IMR-90 (cell line): ENCODE measurements at places on chromosomes 4 and X. TPM values are rescaled to one million over a fixed set of nuclear protein-coding genes. Genes with fewer than 3 reads are reported as not detected.

GRCh38 chr4:6603128-6603527, 28.1 kb downstream of the MAN2B2 start:
- no peak for DNase-seq

DNA sequence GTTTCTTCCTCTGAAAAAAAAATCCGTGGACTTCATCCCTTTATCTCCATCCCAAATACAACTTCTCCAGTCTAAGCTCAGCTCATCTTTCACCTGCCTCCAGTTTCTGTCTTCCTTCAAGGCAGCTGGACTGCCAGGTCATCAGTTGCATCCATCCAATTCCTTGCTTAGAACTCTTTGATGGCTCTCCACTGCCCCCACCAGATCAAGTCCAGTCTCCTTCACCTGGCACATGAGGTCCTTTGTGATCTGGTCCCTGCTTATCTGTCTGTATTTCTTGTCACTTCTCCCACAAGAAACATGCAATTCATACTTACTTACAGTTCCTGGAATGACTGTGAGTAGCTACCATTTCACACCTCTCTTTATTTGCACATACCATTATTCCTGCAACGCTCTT, 33.8 kb downstream of the OTUD6A start:
- DNase-seq: peak; percentile 25

- DNase-seq: no peak
Observed at GRCh38 chr4:16461362-16461761, 235.1 kb upstream of the TAPT1 start.

GRCh38 chr4:98068495-98068894, 74.8 kb downstream of the STPG2 start:
- DNase-seq: no peak

DNA sequence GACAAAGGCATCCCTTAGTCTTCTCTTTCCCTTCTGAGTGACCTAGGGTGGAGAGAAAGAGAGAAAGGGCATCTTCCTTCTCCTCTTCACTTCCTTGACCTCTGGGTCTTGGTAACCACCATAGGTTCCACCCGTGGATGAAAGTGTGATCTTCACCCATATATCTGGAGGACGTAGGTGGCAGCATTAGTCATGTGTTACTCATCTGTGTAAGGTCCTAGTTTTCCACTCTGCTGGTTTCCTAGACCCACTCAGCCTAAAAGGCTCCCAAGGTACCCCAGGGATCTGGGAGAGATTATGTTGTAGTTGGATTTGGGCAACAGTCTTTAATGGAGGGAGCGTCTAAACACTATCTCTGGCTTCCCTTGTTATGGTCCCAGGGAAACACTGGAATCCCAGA, 45.5 kb upstream of the RAB9B start:
- no peak for DNase-seq

GRCh38 chrX:111761578-111762135, 80.7 kb downstream of the ALG13 start:
- DNase-seq: no peak

DNA sequence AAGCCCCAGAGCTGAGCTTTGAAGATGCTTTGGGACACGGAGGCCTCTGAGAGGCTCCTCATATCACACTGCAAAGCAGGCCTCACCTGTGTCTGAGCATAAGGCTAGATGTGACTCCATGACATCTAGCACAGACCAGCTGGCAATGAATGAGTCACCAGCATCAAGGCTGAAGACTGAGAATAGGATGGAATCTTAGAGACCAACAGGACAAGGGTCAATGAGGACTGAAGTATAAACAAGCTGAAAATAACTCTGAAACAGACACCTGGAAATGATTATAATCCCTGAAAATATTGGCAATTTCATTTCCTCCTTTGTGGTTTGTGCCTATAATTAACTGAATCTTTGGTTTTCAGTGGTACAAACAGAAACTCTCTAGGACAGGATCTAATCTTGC, 87.1 kb upstream of the PRPS1 start:
- peak; percentile 52 for DNase-seq

DNA sequence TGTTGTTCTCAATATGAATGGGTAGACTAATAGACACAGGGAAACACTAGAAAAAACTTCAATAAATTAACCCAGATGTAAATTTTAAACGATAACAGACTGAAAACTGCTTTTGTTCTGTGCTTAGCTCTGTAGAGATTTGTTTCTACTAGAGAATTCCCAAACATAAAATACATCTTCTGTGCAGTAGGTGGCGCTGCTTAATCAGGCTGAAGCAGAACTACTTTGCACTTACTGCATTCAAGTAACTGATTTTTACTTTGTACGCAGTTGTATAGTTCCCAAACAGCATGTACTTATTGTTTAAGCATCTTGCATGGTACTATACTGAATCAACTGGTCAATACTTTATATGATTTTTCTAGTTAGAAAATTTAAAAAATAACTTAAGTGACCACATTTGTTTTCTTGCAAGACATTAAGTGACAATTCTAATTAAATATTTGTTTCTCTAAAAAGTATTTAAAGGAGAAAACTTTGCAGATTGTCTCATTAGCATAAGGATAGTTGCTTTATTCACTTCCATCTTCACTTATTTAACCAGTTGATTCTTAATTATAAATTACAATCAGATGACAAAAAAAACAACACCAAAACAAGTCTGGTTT, 490.6 kb downstream of the IL15 start:
- DNase-seq: peak; percentile 80

GRCh38 chrX:96835660-96836289, 47.9 kb upstream of the RPA4 start:
- no peak for DNase-seq

- no peak for DNase-seq
Observed at GRCh38 chr4:140450352-140450751, 22.9 kb upstream of the CLGN start.

GRCh38 chrX:26651755-26652154, 435.8 kb downstream of the MAGEB5 start:
- DNase-seq: no peak

- DNase-seq: no peak
Observed at GRCh38 chr4:179441596-179441995, 1999.4 kb upstream of the AGA start.

- DNase-seq: no peak
Observed at GRCh38 chr4:172686021-172686420, 482.6 kb upstream of the GALNT7 start.

- DNase-seq: no peak
Observed at GRCh38 chrX:133513123-133513522, 97.8 kb upstream of the GPC4 start.

DNA sequence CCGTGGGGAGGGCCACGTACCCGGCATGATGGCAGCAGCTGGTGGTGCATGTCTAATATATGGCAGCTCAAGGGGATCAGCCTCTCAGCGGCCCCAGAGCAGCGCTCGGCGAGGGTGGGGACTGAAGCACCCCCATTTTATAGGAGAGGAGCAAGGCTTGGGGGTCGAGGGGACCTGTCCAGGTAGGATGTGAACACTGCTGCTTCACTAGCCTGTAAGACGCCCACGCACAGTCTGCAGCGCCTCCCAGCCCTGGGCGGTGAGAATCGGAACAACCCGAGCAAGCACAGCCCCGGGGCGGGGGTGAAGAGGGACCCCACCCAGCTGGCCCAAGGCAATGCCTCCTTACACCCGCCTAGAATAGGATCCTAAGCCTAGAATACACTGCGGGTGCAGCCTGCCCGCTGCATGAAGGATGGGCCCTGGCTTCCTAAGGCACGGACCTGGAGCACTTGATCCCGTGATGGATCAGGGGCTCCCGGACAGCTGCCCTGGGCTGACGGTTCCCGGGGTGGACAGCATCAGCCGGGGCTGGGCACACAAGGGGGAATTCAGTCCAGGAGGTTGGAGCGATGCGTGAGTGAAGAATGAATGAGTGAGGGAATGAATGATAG, 17.6 kb downstream of the ADRA2C start:
- DNase-seq: no peak

DNA sequence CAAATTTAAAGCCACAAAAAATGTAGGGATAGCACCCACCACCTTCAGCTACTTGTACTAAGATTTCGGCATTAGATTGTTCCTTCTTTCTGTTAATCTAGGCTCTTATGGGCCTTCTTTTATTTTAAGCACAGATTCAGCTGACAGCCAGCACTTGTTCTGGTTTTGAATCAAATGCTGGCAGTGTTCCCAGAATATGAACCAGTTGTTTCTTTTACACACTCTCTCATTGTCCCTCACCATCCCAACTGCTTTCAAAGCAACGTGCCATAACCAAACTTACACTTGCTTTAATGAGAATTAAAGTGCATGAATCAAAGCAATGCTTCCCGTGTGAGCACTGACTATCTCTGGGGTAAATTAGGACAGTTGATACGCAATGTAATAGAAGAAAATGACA, 744.5 kb upstream of the FAM241A start:
- peak; percentile 81 for DNase-seq

DNA sequence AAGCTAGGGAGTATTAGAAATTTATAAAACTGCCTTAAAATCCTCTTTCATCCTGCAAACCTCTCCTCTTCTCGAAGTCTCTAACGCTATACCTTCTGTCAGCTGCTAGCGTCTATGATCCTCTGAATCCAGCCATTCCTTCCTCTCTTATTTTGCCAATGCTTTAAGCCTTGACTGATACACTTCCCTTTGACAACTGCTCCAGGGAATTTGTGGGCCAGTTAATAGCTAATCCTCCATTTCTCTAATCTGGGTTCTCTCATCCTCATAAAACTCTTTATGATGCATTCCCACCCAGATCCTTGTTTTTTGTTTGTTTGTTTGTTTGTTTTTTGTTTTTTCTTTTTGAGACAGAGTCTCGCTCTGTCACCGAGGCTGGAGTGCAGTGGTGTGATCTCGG, 293.6 kb upstream of the PUDP start:
- no peak for DNase-seq

DNA sequence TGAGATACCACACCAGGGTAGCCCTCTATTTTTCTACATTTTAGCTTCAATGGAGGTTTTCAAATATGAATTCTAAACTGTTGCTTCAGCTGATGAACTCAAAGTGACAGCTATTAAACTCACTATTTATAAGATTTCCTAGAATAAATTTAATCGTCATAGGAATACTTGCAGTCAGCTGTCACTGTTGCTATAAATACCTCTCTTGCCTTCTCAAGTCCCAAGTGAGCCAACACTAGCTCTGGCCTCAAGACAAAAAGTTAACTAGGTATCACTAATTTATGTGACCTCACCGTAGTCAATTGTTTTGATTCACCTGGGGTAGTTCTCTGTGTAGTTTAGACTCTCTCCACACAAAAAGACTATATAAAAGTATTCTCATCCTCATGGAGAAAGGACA, 34.3 kb upstream of the PROM1 start:
- no peak for DNase-seq

- peak; percentile 6 for DNase-seq
Observed at GRCh38 chr4:64584981-64585557, 175.8 kb upstream of the TECRL start.

GRCh38 chr4:113878668-113879067, 100.8 kb downstream of the ARSJ start:
- DNase-seq: peak; percentile 57

DNA sequence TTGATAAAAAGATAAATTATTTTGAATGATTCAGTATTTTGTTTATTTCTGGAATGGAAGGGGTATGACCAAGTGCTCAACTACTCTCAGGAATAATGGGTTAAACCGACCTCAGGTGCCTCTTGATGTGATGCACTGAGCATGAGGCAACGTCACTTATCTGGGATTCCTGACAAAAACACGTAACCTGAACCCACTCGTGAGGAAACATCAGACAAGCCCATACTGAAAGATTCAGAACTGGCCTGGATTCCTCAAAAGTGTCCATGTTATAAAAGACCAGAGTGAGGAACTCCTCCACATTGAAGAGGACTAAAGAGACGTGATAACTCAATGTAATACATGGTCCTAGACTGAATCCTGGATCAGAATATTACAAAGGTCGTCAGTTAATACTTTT, 144.0 kb downstream of the FNIP2 start:
- DNase-seq: peak; percentile 81

GRCh38 chr4:165190591-165191347, 16.6 kb upstream of the KLHL2 start:
- DNase-seq: no peak

DNA sequence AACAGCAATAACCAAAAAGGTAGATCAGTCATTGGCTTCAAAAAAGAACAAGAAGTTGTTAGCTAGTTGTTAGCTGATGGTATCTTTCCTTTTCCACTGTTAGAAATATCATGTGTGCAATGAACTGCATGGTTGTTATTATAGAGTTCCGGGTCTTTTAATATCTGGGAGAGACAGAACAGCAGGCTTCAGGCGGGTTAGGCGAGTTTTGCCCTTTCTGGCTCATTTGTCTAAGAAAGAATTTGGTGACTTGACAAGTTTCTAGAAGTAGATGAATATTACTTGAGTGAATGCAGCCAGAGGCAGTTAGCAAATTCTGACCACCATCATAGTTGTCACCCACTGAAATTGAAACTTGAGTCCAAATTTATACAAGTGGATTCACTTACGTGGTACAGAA, 88.9 kb upstream of the MID1 start:
- DNase-seq: no peak

DNA sequence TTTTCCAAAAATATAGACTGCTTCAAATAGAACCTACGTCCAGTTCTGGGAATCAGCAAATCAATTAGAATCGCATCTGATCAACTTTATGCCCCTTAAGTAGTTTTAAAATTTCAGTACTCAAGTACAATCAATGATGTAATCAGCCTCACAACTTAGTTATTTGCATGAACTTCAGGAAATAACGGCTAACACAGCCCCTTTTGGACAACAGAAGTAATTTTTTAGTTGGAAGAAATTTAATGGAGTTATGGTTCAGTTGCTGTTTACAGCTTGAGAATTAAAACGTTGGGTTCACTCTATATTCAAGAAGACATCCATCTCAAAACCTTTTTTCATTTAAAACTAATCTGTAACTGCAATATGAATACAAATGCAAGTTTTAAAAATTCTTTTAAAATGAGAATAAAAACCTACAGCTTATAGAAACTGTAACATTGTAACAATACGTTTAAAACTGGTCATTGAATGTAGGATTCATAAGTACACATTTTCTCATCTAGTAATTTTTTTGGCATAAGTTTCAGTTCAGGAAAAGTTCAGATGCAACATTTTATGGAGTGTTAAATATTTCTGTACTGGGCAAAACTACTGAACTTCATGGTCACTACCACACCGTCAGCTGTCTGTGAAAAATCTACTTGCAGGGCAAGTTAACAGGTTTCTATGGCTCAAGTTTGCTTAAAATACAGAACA, 956 bp downstream of the TAPT1 start:
- peak; percentile 41 for DNase-seq

GRCh38 chr4:140515423-140515822, 8.5 kb upstream of the ELMOD2 start:
- DNase-seq: no peak

- no peak for DNase-seq
Observed at GRCh38 chr4:77950203-77950602, 87.6 kb downstream of the MRPL1 start.

GRCh38 chr4:13539619-13540445, 4.5 kb downstream of the NKX3-2 start:
- DNase-seq: no peak

CSAG2 gene
- polyA plus RNA-seq: not detected in 2 replicates

PNCK gene
- polyA plus RNA-seq: 0.13 and 0.22 TPM in 2 replicates

EBP gene
- polyA plus RNA-seq: 39.4 and 43.2 TPM in 2 replicates

TNIP3 gene
- 0.10 TPM in 2 replicates for polyA plus RNA-seq

S100G gene
- not detected in 2 replicates for polyA plus RNA-seq

ASMT gene
- not detected in 2 replicates for polyA plus RNA-seq

ARSJ gene
- 47.7 and 49.0 TPM in 2 replicates for polyA plus RNA-seq

PLXNA3 gene
- polyA plus RNA-seq: 111 and 126 TPM in 2 replicates

MID2 gene
- 0.90 and 1.1 TPM in 2 replicates for polyA plus RNA-seq

FAM236B gene
- not detected in 2 replicates for polyA plus RNA-seq

SPOCK3 gene
- 0.11 TPM in 1 of 2 replicates, not detected in the other for polyA plus RNA-seq

CLGN gene
- 0.55 and 0.75 TPM in 2 replicates for polyA plus RNA-seq

TRMT10A gene
- polyA plus RNA-seq: 2.0 and 3.8 TPM in 2 replicates

LAGE3 gene
- 14.8 and 17.6 TPM in 2 replicates for polyA plus RNA-seq

PSAPL1 gene
- polyA plus RNA-seq: not detected in 2 replicates

PDHA1 gene
- 141 and 147 TPM in 2 replicates for polyA plus RNA-seq

RAB40A gene
- polyA plus RNA-seq: 0.16 and 0.26 TPM in 2 replicates

ESX1 gene
- not detected in 2 replicates for polyA plus RNA-seq

PCDH18 gene
- 39.6 and 41.3 TPM in 2 replicates for polyA plus RNA-seq
